Suppressor macrophage treated with lipopolysaccharide for 1 hour (primary cell): ENCODE measurements at places on chromosomes 16 and 17.

DNA sequence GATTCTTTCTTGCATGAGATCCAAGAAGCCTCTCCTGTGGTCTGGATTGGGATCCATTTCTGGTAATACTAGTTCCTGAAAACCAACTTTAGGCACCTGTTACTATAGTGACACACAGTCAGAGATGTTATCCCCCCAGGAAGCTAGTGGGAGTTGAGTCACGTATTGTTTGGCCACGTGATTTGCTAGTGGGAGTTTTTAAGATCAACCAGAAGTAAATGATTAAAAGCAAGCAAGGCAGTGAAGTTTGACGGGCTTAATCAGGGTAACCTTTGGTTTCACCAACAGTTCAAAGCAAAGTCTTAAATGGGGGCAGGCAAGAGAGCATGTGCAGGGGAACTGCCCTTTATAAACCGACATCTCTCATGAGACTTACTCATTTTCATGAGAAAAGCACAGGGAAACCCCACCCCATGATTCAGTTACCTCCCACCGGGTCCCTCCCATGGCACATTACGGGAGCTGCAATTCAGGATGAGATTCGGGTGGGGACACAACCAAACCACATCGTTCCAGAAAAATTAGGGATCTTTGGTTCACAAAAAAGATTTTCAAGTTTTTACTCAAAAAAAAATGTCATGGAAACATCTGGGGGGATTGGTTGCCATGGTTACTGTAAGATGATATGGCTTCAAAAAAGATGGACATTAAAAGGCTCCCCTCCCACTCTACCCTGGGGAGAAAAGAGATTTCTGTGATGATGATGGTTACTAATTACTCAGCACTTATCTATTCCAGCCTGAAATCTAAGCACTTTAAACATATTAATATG, 483.1 kb upstream of the ERCC4 start:
- DNase-seq = peak; percentile 50

DNA sequence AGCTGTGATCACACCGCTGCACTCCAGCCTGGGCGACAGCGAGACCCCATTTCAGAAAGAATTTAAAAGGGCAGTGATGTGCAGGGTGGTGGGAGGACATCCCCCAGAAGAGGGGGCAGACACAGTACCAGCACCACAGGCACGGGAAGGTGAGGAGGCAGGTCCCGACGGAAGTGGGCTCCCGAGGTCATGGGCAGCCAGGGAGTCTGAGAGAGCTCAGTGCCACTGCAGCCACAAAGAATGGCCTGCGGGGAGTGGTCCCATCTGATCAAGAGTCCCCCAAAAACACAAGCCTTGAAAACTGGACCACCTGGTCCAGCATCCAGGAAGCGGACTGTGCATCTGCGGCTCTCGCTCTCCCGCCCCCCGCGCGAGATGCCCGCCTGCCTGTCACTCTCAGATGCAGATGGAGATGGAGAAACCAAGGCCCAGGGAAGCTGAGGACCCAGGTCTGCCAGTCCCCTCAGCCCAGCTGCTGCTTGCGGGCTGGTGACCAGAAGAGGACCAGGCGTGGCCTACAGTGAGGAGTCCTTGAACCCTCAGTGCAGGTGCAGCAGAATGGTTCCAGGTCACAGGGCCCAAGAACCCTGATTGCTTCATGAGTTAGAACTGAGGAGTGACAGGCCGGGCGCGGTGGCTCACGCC, 4.3 kb upstream of the CAPN15 start:
- no peak for DNase-seq

DNA sequence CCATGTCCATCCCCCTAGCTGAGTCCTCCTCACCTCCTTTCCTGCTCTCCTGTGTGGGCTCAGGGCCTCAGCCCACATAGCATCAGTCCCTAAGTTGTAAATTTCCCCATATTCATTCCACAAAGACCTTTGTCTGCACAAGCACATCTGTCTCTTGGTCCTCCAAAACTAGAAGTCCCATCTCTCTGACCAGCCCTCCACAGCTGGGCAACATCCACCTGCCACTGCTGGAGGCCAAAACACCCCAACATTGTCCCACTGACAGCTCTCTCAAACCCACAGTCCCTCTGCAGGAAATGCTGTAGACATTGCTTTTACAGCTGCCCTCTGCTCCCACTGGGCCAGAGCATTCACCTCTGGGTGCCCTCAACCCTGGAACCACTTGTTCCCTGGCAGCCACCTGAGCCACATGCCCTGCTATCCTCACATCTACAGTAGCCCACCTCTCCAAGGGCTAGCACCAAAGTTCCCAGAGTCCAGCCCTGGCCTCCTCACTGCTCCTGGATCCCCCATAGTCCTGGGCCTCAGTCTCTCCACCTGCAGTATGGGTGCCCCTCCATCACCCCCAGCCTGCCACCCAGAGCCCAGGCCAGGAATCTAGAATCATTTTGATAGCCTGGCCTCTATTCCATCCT, 1722.7 kb downstream of the TP53TG3F start:
- DNase-seq = no peak

DNA sequence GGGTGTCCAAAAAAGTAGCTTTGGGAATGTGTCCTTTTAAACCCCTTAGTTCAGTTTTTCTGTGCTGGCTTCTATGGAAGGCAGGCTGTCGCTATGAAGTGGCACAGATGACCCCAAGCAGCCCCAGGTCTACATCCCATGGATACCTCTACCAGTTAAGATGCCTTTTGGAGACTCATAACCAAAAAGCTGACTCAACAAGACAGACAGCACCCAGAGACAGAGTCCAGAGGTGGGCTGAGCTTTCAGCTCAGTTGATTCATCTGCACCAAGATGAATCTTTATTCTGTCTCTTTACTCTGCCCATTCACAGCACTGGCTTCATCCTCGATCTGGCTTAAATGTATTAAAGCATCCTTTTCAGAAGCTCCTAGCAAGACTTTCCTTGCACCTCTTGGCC, 29.8 kb upstream of the RBBP6 start:
- no peak for DNase-seq

DNA sequence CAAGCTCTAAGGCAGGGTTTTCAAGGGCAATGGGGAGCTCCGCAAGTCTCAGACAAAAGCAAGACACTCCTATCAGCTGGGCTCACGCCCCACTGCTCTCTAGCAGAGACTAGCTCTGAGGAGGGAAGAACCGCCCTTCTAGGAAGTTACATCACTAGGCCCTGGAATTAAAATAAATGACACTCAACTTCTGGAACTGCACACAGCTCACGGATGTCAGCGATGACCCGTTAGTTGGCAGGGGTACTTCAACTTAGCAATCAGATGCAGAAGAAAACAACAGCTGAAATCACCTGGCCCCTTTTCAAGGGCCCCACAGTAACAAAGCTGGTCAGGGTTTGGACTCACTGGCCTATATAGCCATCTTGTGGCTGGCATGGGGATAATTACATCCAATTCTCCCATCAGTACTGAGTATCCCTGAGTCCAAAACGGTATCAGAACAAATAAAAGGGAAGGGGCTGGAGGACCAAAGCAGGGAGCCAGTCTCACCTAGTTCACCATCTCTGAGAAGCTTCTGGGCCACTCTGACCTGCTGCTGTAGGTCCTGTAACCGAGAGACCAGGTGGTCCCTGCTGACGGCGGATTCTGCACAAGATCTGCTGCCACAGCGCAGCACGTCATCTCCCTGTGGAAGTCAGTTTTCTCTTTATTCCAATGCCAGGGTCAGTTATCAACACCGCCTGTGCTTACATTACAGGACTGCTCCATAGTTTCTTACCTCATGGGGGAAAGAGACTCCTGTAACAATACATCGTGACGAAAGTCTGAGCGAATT, 22.2 kb downstream of the SERPINF1 start:
- DNase-seq = peak; percentile 79

DNA sequence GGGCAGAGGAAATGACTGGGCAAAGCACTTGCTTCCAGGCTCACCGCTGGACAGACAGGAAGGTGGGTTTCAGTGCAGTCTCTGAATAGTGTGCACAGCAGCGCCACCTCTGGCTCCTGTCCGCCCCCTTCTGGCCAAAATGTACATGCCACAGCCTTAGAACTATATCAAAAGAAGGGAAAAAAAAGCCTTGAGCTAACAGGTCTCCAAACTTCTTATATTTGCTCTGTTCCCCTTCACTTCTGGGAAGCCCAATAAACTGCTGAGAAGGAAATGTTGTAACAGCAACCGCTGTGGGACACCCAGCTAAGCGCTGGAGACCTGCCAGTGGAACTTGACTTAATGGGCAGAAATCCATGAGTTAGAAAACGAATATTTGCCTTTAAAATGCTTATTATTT, 17.5 kb downstream of the COG7 start:
- peak; percentile 78 for DNase-seq
